ENCODE measurements at places on chromosomes 11 and 22. TPM values are rescaled to one million over a fixed set of nuclear protein-coding genes. Genes with fewer than 3 reads are reported as not detected.
A peak's percentile ranks its signal among the peaks of the same experiment; 100 is the strongest.

PVALB gene
- not detected for total RNA-seq

UPK3A gene
- not detected for total RNA-seq

HEPHL1 gene
- not detected for total RNA-seq

FREY1 gene
- 1.5 TPM for total RNA-seq

UQCC3 gene
- 7.2 TPM for total RNA-seq

CNGA4 gene
- total RNA-seq = 0.31 TPM

- no peak for DNase-seq
Observed at GRCh38 chr11:61545921-61546320, 35.0 kb downstream of the SYT7 start.

DNA sequence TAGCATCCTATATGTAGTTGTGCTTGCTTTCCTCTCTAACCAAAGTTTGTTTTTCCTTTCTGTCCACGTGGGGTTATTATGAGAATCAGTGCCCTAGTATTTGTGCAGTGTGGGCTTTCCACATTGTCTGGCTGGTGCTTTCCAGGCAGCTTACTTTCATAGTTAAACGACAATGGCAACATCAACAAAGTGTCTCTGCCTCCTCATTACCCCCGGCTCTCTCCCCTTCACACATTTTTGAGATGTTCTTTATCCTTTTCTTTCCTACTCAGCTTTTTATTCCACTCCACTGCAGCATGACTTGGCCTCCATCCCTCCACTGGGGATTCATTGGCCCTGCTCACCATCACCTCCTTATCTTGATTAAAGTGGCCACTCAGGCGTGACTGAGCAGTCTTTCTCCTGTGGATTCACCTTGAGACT is 19.1 kb downstream of the SPECC1L start:
- peak; percentile 48 for DNase-seq

GRCh38 chr11:73478737-73479347 is 102.6 kb downstream of the RELT start:
- peak; percentile 18 for DNase-seq

DNA sequence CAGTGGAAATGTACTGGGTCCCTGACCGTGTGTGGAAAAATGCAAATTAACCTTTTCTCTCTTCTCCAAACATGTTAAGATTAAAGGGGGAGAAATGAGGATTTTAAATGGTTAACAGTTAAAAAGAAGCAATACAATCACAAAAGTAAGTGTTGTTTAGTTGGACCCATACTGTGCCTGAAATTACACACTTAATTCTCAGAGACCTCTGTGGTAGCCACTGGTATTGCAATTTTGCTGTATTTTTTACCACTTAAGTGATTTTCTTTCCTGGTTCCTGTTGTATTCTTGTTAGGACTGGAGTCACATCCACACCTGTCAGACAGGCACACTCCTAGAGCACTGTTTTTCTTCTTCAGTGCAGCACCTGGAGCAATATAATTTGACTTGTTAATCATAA is 179.6 kb upstream of the PDGFD start:
- no peak for DNase-seq

- DNase-seq = no peak
Observed at GRCh38 chr22:28873183-28873963, 10.0 kb upstream of the ZNRF3 start.

DNA sequence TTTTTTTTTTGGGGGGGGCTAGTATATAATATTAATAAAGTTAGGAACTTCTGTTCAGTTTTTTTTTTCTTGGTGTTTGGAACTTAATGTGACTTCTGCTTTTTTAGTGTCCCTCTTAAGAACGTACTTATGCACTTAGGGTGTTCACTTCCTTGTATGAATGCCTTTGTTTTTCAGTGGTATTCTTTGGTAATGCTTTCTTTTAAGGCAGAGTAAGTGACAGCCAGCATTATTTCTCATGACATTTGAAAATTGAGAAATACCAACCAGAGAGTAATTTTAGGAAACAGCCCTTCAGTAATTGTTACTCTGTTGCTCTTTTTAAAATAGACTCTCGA is 2.4 kb downstream of the GRK3 start:
- DNase-seq = no peak

DNA sequence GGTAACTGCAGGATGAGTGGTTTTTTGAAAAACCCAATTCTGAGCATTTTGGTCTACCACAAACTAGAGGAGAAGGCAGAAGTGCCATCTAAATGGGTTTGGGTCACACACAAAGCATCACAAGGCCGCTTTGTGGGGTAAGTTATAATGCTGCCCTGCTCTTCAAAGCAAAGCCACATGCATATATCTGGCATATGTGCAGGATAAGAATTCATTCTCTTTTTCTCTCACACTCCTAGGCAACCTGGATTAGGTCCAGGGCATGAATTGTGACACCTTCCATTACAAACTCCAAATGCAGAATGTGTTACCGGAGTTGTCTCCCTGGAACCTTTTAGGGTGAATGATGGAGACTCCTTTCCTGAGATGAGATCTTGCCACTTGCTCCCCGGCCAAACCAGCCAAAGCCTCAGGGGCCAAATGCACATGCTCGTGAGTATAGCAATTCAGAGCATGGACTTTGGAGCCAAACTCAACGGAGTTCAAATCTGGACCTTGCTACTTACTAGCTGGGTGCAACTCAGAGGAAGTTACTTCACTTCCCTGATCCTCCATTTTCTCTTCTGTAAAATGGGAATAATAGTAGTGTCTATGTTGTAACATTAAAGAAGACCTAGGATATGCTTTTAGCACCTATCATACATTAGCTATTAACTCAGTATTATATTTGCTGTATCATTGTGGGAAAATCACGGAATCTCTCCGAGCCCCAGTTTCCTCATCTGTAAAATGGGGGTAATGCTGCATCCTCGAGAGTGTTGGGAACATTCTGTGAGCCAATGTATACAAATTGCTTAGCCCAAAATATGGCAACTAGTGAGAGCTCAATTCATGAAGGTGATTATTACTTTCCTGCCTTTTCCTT is 96.6 kb downstream of the COMMD9 start:
- no peak for DNase-seq

GRCh38 chr11:103936059-103936458 is 100.4 kb upstream of the DDI1 start:
- peak; percentile 43 for DNase-seq

DNA sequence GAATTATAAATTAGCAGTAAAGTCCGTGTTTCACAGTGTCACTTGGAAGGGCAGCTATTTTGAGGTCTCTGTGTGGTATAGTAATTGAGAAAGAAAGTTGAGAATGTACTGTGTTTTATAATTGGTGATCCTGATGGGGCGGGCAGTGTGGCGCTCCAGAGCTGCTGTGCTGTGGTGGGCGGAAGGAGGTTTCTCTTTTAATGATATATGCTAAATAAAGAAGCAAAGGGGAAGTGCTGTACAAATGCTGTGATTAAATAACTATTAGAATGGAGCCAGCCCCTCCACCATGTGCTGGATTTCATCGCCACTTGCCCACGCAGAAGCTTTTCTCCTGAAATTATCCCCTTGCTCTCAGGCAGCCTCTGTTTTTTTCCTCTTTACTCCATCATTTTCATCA is 24.6 kb downstream of the ATXN10 start:
- no peak for DNase-seq

- peak; percentile 93 for DNase-seq
Observed at GRCh38 chr11:128458321-128458720, 129.0 kb downstream of the ETS1 start.
